ENCODE measurements at places on chromosomes 12 and 14. TPM values are rescaled to one million over a fixed set of nuclear protein-coding genes. Genes with fewer than 3 reads are reported as not detected.
A peak's percentile ranks its signal among the peaks of the same experiment; 100 is the strongest.

GRCh38 chr12:55829967-55830600 is 697 bp upstream of the DNAJC14 start:
- H3K36me3 ChIP-seq = no peaks in the 10 kb centered on the region
- no peaks in the 10 kb centered on the region for H3K27me3 ChIP-seq
- H3K4me3 ChIP-seq = peak overlapping the region; percentile 97
- no peak for DNase-seq
- peak overlapping the region; percentile 89 for H3K27ac ChIP-seq

DNA sequence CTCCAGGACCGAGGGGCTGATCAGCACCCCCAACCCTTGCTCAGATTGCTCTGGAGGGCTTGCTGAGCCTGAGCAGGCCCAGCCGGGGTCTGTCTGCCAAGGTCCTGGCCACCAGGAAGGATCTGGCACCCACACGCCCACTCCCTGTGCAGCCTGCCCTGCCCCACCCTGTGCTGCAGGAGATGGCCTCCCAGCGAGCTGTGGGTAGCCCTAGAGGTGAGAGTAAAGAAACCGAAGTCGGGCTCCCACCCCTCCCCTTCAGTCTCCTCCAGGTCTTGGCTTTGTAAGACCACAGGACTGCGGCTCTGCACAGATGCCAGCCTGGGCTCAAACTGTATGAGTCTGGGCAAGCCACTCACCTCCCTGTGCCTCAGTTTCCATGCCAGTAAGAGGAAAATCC is 307.8 kb downstream of the BCL11B start:
- H3K27ac ChIP-seq = no peak overlapping the region
- H3K4me3 ChIP-seq = no peak overlapping the region
- no peaks in the 10 kb centered on the region for H3K4me1 ChIP-seq
- no peaks in the 10 kb centered on the region for H3K27me3 ChIP-seq

GRCh38 chr14:50836515-50836914 is 5.6 kb upstream of the NIN start:
- H3K4me3 ChIP-seq = no peak overlapping the region
- no peaks in the 10 kb centered on the region for H3K4me1 ChIP-seq
- H3K27ac ChIP-seq = no peak overlapping the region
- H3K27me3 ChIP-seq = no peaks in the 10 kb centered on the region
- no peaks in the 10 kb centered on the region for H3K36me3 ChIP-seq
- no peak for DNase-seq

DNA sequence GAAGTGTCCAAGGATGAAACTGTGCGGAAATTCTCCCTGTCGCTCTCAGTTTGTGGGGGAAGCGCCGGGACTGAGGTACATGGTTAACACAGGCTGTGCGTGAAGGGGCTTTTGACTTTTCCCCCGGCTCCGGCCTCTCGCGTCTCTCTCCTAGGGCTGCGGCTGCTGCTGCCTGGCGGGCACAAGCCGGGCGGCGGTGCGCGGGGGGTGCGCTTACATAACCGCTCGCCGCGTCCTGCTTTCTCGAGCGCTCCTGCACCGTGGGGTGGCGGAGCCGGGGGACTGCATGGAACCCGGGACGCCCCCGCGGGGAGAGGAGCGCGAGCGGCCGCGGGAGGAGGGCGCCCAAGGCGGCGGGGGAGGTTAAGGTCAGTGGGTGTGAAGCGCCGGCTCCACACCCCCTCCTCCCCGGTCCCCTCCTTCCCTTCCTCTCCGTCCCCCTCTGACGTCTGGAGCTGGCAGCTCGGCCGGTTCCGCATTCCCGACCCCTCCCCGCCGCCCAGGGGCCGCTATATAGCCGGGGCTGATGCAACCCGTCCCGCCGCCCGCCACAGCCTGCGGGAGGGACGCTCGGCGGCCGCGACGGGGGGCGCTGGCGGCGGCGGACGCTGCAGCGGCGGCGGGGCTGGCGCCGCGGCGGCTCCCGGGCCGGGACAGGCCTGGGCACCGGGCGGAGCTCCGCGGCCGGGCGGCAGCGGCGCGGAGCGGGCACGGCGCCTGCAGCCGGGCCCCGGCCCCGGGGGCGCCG is at the start of gene JDP2:
TSS of gene JDP2 (plus strand) at position 541 of the 748 bp plus-strand sequence. CDS start 9,899 bp downstream, outside the sequence.
- peak within 1 kb of the TSS; percentile 88 for H3K27ac ChIP-seq
- H3K27me3 ChIP-seq = no peaks in the 10 kb centered on the region
- H3K36me3 ChIP-seq = peaks cover 12% of the 10 kb centered on the region
- H3K4me3 ChIP-seq = peak within 1 kb of the TSS; percentile 90
- H3K4me1 ChIP-seq = peaks cover 64% of the 10 kb centered on the region
- peak; percentile 90 for DNase-seq

DNA sequence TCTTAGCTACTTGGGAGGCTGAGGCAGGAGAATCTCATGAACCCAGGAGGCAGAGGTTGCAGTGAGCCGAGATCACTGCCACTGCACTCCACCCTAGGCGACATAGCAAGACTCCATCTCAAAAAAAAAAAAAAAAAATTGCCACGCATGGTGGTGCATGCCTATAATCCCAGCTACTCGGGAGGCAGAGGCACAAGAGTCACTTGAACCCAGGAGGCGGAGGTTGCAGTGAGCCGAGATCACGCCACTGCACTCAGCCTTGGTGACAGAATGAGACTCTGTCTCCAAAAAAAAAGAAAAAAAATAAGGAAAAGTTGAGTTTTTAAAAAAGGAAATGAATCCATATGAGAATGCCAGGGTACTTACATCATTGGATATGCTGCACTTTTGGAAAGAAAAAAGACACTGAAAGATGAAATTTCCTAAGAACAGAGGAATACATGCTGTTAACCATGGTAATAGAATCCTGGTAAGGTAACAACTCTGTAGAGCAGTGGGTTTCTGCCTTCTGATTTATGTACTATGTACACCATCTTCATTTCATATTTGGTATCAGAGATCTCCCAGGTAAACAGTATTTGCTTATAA is 222.7 kb downstream of the ERC1 start:
- no peak overlapping the region for H3K27ac ChIP-seq
- peaks cover 22% of the 10 kb centered on the region for H3K4me1 ChIP-seq
- H3K4me3 ChIP-seq = no peak overlapping the region
- H3K27me3 ChIP-seq = no peaks in the 10 kb centered on the region
- no peak for DNase-seq
- no peaks in the 10 kb centered on the region for H3K36me3 ChIP-seq

- H3K27ac ChIP-seq = no peak overlapping the region
- H3K36me3 ChIP-seq = no peaks in the 10 kb centered on the region
- no peak for DNase-seq
Observed at GRCh38 chr14:76993752-76994151, 34.8 kb downstream of the IRF2BPL start.

DNA sequence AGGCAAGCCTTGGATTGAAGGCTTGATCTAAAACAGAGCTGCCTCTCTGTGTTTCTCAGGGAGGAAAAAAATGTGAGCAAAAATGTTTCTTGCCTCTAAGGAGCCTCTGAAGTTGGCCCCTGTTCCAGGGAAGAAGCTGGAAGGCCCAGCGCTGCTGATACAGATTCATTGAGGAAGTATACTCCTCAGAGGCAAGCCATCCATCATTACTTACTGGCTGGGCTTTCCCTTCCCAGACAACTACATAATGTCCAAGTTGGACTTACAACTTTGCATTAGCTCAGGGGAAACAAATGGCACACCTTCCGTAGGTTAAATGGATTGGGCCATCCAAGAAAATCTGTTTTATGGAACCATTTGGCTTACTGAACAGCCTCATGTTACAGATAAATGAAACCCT is 263.7 kb upstream of the SEL1L start:
- H3K4me3 ChIP-seq = no peak overlapping the region
- H3K36me3 ChIP-seq = no peaks in the 10 kb centered on the region
- no peak overlapping the region for H3K27ac ChIP-seq
- no peaks in the 10 kb centered on the region for H3K4me1 ChIP-seq

GRCh38 chr14:35212471-35213142 is 79.6 kb upstream of the PSMA6 start:
- H3K27ac ChIP-seq = no peak overlapping the region
- no peaks in the 10 kb centered on the region for H3K4me1 ChIP-seq
- no peak overlapping the region for H3K4me3 ChIP-seq
- DNase-seq = no peak
- H3K27me3 ChIP-seq = no peaks in the 10 kb centered on the region

OASL gene
- 0.36 TPM for total RNA-seq

POU6F1 gene
- total RNA-seq = 9.4 TPM

SERPINA9 gene
- not detected for total RNA-seq

CRIP2 gene
- 37.9 TPM for total RNA-seq

MSI1 gene
- not detected for total RNA-seq
